ENCODE measurements at places on chromosomes 7 and 10. TPM values are rescaled to one million over a fixed set of nuclear protein-coding genes. Genes with fewer than 3 reads are reported as not detected.

Gene PTF1A
- not detected for total RNA-seq

Gene CUTC
- 18.0 TPM for total RNA-seq

Gene GAD2
- total RNA-seq, result not detected

Gene NPFFR1
- not detected for total RNA-seq

Gene TCAF2
- total RNA-seq, result 17.3 TPM

Gene ANKRD1
- 528 TPM for total RNA-seq

Gene TFR2
- 0.38 TPM for total RNA-seq

Gene MYO1G
- 0.10 TPM for total RNA-seq

Gene OR2A1
- total RNA-seq, result not detected

Gene ITIH5
- not detected for total RNA-seq

Gene LZTS2
- 90.0 TPM for total RNA-seq

Gene MRC1
- total RNA-seq, result 0.38 TPM

Gene HGF
- 2.3 TPM for total RNA-seq

Gene ZCWPW1
- total RNA-seq, result 0.98 TPM

Gene IDI2
- not detected for total RNA-seq

Gene BMPER
- total RNA-seq, result 0.65 TPM

Gene ATOH7
- total RNA-seq, result not detected

Gene TRA2A
- 40.8 TPM for total RNA-seq

Gene VAX1
- total RNA-seq, result not detected

Gene RSPH10B2
- not detected for total RNA-seq

Gene AGAP5
- 1.6 TPM for total RNA-seq

Gene ODAD2
- total RNA-seq, result 0.98 TPM

Gene INSYN2A
- total RNA-seq, result not detected

Gene CNPY4
- 28.4 TPM for total RNA-seq

Gene MGMT
- total RNA-seq, result 13.1 TPM

Gene TUBB8
- total RNA-seq, result not detected

Gene ZP3
- total RNA-seq, result 4.2 TPM

Gene SAP25
- total RNA-seq, result not detected

Gene C10orf67
- total RNA-seq, result not detected

Gene CCDC172
- not detected for total RNA-seq

Gene HOXA6
- total RNA-seq, result 4.0 TPM

Gene BLNK
- total RNA-seq, result not detected

Gene PCDH15
- total RNA-seq, result 0.19 TPM

Gene LSM5
- 27.3 TPM for total RNA-seq

Gene MMD2
- total RNA-seq, result not detected

Gene CRYGN
- total RNA-seq, result not detected

Gene SPDYE16
- total RNA-seq, result not detected
